CD4-positive, alpha-beta memory T cell (primary cell): ENCODE measurements at places on chromosomes 1 and 21. TPM values are rescaled to one million over a fixed set of nuclear protein-coding genes. Genes with fewer than 3 reads are reported as not detected.

The ABCG1 gene
- 2.0 TPM for total RNA-seq

DNA sequence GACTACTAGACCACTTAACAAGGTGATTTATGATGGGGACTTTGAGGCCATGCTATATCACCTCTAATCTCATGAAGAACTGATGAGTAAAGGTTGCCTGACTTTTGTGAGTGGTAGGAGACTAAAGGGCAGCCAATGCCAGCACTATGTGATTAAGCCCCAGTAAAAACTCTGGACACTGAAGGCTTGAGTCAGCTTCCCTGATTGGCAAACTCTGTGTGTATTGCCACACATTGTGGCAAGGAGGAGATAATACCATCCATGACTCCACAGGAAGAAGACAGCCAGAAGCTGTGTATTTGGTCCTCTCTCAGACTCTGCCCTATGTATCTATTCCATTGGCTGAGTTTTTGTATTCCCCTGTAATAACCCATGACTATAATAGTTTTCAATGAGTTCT lies 413.3 kb upstream of the ZRANB2 start:
- no peak for DNase-seq

DNA sequence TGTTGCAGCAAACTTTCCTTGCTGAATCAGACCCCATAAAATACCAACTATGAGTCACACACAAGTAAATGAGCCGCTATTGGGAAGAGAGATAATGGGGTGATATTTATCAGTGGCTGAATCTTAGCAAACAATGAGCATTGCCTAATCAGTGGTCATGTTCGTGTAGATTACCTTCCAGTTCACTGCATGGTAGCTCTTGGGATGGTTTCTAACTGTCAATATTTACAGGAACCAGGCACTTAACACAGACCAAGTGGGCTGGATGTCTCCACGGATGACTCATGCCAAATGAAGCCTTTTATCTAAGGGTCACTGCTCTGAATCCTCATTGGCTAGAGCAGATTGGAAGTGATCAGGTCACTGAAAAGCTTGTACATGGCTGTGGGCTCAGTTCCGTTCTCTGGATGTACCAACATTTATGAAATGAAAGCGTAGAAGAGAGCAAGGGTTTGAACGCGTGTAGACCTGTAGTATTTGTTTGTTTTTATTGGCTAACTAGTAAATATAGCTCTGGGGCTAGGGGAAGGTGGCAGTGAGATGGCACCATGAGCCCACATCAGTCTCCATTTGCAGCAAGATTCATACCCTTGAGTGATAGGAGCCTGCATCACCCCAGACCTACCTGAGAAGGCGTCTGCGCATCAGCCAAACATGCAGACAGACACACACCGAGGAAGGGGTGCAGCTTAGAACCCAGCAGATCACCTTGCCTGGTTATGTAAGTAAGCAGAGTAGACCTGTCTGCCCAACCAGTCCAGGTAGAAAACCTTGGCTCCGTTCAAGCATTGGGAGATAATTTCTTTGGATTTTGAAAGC lies 153.3 kb downstream of the TOMM20 start:
- no peak for DNase-seq

DNA sequence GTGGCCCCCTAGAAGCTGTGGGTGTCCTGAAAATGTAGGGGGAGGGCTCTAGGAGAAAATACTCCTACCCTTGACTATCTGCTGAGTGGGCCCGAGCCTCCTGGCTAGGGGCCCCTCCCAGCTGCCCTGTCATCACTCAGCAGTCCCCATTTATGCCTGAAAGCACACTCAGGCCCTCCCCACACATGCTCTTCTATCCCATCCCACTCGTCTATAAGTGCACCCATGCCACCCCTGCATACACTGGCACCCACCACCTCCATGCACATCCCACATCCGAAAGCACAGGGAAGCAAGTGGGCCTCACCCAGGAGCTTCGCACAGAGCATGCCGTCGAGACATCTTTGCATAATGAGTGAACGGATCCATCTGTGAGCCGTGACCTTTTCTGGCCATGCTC lies 80.4 kb upstream of the POU3F1 start:
- DNase-seq, result no peak

DNA sequence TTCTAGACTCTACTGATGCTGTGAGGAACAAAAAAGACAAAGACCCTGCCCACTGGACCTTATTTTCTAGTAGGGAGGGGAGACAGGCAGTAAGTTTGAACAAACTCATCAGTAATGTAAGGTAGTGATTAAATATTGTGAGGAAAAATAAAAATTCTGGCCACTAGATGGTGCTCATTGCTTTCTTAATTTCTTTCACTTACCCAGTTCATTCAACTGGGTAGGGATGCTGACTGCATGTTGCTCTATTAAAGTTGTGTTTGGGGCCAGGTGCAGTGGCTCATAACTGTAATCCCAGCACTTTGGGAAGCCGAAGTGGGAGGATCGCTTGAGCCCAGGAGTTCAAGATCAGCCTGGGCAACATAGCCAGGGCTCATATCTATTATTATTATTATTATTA lies 6.3 kb upstream of the KYAT3 start:
- DNase-seq, result peak; percentile 74

The TSPAN2 gene
- total RNA-seq, result 3.5 TPM

The AUNIP gene
- not detected for total RNA-seq

GRCh38 chr21:37808261-37808660 lies 108.0 kb downstream of the KCNJ6 start:
- no peak for DNase-seq

The S100A9 gene
- total RNA-seq, result 7.4 TPM
